ENCODE measurements at places on chromosomes 7 and 10. TPM values are rescaled to one million over a fixed set of nuclear protein-coding genes. Genes with fewer than 3 reads are reported as not detected.

Gene CYP3A5
- not detected for total RNA-seq

Gene SPDYE1
- 0.17 TPM for total RNA-seq

Gene SPDYE8
- not detected for total RNA-seq

Gene VPS41
- 68.3 TPM for total RNA-seq

Gene ADD3
- 365 TPM for total RNA-seq

Data from CD4-positive, alpha-beta memory T cell (primary cell).